NCI-H82 (cell line): ENCODE measurements at places on chromosomes 4 and X.
A peak's percentile ranks its signal among the peaks of the same experiment; 100 is the strongest.

- DNase-seq = no peak
Measured at GRCh38 chrX:124249345-124249744, 83.1 kb upstream of the TEX13D start.

DNA sequence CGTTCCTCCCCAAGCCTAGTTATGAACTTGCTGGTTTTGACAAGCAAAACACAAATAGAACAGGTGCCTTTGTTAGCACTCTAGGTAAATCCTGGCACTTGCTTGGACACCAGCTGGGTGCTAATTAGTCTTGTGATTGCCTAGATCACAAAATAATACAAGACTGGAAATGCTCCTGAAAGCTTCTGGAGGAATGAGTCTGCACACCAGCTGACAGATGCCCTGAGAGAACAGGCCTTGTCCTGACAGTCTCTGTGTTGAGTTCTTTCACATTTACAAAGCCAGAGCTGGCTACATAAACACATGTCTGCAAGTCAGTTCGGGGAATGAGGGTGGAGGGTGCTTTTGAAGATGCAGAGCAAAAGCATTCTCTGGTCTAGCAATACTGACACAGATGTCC lies 93.8 kb downstream of the ELOVL6 start:
- no peak for DNase-seq

DNA sequence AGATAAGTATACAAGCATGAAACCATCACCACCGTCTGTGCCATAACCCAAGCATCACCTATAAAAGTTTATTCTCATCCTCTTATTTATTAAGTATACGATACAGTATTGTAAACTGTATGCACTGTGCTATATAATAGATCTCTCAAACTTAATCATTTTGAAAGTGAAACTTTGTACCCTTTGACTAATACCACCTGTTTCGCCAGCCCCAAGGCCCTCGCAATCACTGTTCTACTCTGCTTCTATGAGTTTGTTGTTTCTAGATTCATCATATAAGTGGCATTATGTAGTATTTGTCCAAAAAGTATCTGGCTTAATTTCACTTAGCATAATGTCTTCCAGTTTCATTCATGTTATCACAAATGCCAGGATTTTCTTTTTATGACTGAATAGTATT lies 72.1 kb upstream of the DOCK11 start:
- DNase-seq = no peak

GRCh38 chr4:153722036-153722435 lies 37.8 kb downstream of the RNF175 start:
- DNase-seq = no peak

DNA sequence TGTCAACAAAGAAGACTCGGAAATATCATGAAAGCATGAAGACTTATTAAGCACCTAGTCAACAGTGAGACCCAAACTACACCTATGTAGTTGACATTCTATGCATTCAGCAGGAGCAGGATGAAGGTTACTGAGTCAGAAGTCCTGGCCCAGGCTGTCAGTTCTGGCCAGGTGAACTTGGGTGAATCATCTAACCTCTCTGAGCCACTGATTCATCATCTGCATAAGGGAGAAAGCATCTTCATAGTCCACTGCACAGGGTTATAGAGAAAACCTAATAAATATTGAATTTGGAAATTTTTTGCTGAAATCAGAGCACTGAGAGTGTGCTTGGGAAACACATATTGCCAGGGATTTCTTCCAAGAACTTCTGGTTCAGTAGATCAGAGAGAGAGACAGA lies 296.0 kb upstream of the SFRP2 start:
- DNase-seq = no peak

DNA sequence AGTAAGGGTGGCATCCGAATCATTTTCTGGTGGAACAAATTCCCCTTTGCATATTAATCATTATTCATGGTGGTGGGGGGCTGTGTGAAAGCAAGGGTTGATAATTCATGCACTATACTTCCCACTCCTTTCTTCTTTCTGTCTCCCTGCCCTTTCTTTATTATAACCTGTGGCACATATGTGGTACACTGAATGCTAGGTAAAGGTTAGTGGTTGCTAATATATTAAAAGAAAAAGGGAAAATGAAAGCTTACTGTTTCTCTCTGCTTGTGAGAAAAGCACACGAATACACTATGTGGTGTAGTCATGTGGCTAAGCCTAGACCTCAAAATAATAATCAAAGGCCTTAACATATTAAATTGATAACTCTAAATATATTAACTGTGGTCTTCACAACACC lies 178.4 kb upstream of the RPS6KA3 start:
- DNase-seq = no peak

DNA sequence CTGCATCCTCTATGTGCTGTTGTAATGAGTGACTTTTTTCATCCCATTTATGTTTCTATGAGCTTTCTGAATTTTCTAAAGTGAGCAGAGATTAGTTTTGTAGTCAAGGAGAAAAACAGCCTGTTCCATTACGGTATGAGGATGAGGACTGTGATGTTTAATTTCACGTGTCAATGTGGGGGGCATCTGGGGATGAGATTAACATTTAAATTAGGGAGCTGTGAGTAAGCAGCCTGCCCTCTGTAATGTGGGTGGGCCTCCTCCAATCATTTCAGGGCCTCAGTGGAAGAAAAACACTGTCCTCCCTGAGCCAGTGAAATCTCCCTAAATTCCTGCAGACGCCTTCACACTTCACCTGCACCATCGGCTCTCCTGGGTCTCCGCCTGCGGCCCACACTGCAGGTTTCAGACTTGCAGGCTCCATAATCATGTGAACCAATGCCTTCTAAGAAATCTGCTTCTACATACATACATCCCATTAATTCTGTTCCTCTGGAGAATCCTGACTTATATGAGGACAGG lies 121.7 kb downstream of the AFAP1 start:
- DNase-seq = peak; percentile 42

DNA sequence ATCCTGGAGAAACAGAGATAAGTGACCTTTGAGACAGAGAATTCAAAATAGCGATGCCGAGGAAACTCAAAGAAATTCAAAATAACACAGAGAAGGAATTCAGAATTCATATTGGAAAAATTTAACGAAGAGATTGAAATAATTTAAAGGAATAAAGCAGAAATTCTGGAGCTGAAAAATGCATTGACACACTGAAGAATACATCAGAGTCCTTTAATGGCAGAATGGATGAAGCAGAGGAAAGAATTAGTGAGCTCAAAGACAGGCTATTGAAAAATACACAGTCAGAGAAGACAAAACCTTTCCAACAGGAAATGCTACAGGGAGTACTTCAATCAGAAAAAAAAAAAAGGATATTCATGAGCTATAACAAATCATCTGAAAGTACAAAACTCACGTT lies 185.8 kb downstream of the PARM1 start:
- no peak for DNase-seq

DNA sequence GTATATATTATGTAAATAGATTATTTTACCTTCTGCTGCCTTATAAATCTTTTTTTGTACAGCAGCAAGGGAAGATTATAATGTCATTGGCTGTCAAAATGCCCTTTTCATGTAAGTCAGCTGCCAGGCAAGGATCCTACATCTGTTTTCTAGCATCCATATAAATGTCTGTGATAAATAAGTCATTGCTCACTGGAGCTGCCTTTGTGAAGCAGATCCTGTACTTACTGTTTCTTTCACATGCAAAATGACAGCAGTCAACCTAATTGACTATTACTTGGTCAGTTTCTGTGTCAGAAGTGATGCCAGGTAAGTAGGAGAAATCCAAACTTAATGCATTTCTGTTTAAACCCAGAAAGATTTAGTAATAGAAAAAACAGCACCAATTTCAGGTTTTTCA lies 620.7 kb downstream of the RPA4 start:
- peak; percentile 1 for DNase-seq
